Mesothelial cell of epicardium (in vitro differentiated cells): ENCODE measurements at places on chromosomes 5 and 9. TPM values are rescaled to one million over a fixed set of nuclear protein-coding genes. Genes with fewer than 3 reads are reported as not detected.

GRCh38 chr5:15926586-15926985 lies 253.0 kb downstream of the MARCHF11 start:
- DNase-seq: no peak

GRCh38 chr9:134937566-134938345 lies 20.0 kb upstream of the FCN1 start:
- DNase-seq: no peak

DNA sequence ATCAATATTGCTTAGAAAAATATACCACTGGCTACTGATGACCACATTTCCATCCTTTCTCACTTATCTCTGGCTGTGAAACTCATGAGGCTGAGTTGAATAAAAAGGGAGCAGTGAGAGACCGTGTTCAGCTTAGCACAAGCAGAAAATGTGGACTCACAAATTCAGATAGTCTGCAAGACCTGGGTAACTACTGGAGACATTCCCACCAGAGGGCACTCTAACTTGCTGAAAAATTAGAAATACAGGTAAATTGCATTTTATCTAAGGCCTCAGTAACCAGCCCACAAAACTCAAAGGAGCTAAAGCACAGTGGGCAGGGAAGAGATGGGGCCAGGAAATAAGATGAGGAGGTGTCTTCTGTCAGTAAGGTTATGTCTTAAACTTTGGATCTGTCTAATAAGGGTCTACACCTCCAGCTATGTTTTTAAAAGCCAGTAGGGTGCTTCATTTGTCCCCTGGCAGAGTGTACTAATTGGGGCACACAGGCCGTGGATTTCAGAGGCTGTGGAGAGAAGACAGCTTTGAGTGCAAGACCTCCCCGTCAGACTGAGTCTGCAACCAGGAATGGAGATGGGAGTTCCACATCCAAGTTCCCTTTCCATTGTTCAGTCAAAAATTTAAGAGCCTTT lies 8.7 kb upstream of the NDUFB6 start:
- DNase-seq: no peak

DNA sequence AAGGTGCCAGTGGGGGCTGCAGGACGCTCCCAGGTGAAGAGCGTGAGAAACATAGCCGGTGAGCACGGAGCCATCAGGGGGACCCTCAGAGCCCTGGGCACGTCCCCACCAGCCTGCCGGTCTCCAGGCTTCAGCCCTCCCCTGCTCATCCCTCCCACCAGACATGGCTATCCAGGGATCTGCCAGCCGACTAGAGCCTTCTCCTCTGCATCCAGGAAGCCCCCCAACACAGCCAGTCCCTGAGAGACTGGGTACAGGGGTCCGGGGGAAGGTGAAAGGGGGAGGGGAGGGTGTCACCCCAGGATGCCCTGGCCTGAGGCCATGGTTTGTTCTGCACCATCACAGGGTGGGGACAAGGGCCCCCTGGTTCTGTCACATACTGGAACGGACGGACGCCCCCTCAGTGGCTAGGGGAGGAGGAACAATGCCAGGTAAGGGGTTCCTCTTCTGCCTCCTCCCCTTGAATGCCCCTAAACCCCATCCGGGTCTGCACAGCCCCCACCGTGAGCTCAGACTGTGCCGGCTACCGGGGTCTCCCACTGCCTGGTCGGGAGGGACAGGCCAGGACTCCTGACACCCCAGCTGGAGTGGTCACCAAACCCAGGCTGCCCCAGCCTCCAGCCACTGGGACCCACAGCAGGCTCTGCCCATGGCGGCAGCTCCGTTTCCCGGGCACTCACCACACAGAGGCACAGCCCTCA lies 34.3 kb downstream of the NACC2 start:
- DNase-seq: no peak

Gene SARDH
- 11.8 to 13.9 TPM (median 12.9 TPM) in 3 replicates for total RNA-seq
